ENCODE measurements at places on chromosomes 3 and 15.

- H3K4me3 ChIP-seq: no peak overlapping the region
- H3K36me3 ChIP-seq: no peaks in the 10 kb centered on the region
- H3K4me1 ChIP-seq: no peaks in the 10 kb centered on the region
- no peak for DNase-seq
- no peaks in the 10 kb centered on the region for H3K27me3 ChIP-seq
- H3K27ac ChIP-seq: no peak overlapping the region
Measured at GRCh38 chr3:15744176-15744575, 53.6 kb downstream of the ANKRD28 start.

DNA sequence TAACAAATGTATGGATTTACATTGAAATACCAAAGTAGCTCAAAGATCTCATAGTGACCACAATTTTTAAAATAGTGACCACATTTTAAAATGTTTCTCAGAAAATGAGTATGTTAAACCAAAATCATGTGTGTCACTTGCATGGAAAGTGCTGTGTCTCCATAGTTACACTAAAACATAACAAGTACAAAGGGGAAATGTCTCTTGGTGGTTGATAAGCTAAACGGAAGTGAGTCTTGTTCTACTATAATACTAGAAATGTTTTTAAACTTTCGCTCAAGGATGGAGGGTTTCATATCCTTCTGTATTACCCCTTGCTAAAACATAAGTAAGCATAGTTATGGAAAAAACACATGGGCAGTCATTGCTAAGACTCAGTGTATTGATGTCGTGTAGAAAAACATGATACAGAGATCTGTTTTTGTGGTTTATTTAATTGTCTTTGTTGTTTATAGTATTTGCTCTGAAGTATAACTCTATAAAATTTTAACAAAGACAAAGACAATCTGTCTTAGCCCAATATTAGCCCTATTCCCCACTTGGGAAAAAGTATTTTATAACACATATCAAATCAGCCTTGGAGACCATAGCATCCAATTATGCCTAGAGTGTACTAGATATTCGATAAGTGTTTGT, 27.0 kb upstream of the DENND4A start:
- peaks cover 6% of the 10 kb centered on the region for H3K4me1 ChIP-seq
- H3K36me3 ChIP-seq: no peaks in the 10 kb centered on the region
- H3K27ac ChIP-seq: no peak overlapping the region
- no peak for DNase-seq
- no peaks in the 10 kb centered on the region for H3K27me3 ChIP-seq

GRCh38 chr15:38872732-38873131, 308.1 kb upstream of the RASGRP1 start:
- no peak overlapping the region for H3K27ac ChIP-seq
- H3K4me1 ChIP-seq: no peaks in the 10 kb centered on the region
- DNase-seq: no peak

- H3K4me1 ChIP-seq: no peaks in the 10 kb centered on the region
- no peaks in the 10 kb centered on the region for H3K36me3 ChIP-seq
- no peak for DNase-seq
- H3K27me3 ChIP-seq: no peaks in the 10 kb centered on the region
Measured at GRCh38 chr3:112769286-112769978, 77.2 kb downstream of the CD200R1L start.

- no peak overlapping the region for H3K27ac ChIP-seq
- H3K4me3 ChIP-seq: no peak overlapping the region
- H3K4me1 ChIP-seq: no peaks in the 10 kb centered on the region
- DNase-seq: no peak
- no peaks in the 10 kb centered on the region for H3K27me3 ChIP-seq
- no peaks in the 10 kb centered on the region for H3K36me3 ChIP-seq
Measured at GRCh38 chr3:117990627-117991026, 1044.0 kb downstream of the IGSF11 start.

DNA sequence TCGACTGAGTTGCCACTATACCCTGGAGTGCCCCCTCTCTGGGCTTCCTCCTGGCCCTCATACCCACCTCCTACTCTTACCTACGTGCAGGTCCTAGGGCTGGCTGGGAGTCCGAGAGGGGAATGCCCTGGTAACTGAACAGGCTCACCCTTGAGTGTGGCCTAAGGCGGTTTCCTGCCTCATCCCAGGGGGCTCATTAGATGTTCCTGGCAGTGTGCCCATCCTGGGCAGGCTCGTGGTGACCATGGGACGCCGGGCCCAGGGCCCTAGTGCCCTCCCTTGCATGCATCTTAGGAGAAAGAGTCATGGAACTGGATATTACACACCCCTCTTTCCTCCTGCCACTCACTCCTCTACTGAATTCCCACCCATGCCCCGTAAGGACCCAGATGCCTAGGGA, 2.8 kb downstream of the SEMA4B start:
- DNase-seq: no peak
- H3K27ac ChIP-seq: no peak overlapping the region
- H3K4me3 ChIP-seq: no peak overlapping the region
- H3K27me3 ChIP-seq: no peaks in the 10 kb centered on the region

GRCh38 chr3:181718369-181718768, 6.6 kb downstream of the SOX2 start:
- peaks cover 66% of the 10 kb centered on the region for H3K27me3 ChIP-seq
- DNase-seq: no peak
- H3K4me3 ChIP-seq: no peak overlapping the region
- H3K4me1 ChIP-seq: no peaks in the 10 kb centered on the region

DNA sequence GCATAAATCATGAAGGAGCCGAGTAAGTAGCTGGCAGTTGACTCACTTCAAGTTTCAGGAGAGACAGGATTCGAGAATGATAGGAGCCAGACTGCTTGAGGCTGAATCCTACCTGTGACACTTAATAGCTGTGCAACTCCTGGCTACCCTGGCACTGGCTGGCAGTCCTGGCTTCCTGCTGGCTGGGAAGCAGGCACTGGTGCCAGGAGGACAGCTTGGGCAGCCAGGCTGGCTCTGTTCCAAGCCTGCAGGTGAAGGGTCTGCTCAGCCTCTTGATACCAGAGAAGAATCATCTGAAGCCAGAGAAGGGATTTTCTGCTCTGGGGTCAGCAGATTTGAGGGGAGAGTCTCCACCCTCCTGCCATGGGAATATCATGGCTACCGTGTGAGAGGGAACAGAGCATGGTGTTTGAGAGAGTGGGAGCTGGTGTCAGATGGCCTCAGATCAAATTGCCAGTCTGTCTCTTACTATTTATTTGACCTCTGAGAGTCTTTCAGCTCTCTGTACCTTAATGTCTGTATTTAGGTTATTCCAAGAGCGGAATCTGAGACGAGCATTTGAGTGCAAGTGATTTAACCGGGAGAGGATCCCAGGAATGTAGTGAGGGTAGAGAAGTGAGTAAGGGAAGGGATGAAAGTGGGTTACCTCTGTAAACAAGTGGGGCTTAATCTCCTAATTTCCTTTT, 4.4 kb upstream of the XIRP1 start:
- no peaks in the 10 kb centered on the region for H3K27me3 ChIP-seq
- no peaks in the 10 kb centered on the region for H3K4me1 ChIP-seq
- H3K27ac ChIP-seq: no peak overlapping the region
- DNase-seq: no peak
- H3K4me3 ChIP-seq: no peak overlapping the region

DNA sequence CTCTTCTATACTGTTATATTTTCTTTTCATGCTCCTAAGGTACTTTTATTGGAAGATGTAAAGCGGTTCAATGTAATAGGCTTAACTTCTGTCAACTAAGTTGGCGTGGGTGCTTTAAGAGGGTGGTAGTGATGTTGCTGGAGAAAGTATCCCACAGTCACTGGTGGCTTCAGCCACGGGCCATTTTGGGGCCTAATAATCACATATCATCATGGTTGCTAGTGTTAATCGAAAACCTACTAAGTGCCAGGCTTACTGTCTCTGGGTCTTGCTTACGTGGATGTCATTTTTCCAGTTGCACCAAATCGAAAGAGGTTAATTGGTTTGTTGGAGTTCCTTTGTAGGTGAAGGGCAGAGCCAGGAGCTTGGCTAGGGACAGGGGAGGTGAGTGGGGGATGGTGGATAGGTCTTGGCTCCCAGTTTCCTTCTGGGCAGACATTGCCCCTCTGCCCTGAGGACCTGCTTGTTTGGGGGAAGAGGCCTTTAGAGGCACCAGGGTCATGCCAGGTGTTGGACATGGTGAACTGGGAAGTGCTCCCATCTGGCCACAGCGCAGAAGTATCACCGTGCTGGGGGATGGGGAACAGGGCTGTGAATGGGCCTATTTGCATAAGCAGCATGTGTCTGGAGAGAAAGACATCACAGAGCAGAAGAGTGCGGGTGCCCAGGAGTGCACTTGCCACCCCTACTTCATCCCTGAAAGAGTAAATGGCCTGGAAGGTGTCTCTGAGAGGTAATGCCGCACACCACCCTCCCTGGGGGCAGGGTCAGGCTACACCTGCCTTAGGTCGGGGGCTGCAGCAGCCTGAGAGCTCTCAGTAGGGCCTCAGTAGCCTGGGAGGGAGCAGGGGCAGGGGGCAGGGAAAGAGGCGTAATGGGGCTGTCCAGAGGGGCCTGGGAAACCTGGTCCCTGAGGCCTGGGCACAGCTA, 62.4 kb upstream of the POLG start:
- no peaks in the 10 kb centered on the region for H3K36me3 ChIP-seq
- H3K4me3 ChIP-seq: no peak overlapping the region
- peaks cover 6% of the 10 kb centered on the region for H3K27me3 ChIP-seq
- H3K4me1 ChIP-seq: peaks cover 13% of the 10 kb centered on the region
- H3K27ac ChIP-seq: no peak overlapping the region
- no peak for DNase-seq

DNA sequence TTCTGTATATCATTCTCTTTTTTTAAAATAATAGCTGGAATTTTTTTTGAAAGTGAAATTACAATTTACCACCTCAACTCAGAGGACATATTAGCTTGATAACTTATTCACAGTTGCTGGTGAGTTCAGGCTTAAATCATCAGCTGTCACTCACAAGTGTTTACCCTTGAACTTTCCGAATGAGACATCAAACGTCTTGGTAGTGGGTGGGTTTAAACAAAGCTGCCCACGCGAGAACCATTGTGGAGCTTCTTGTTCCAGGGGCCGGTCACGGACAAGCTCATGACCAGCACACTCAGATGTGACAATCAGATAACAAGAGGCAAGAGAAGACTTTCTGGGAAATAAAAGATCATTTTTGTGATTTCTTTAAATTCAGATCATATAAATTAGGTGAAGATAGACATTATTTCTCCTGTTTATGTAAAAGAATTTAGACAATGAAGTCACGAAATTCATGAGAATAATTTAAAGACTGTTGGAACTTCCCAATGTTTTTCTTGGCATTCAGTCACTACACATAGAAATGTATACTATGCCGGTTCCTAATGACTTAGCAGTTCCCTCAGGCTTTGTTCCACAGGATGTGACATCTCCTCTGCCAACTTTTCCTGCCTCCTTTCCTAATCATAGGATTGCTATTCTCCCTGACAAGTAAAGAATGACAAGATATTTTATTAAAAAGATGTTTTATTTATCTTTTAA, 29.3 kb downstream of the BTD start:
- peaks cover 9% of the 10 kb centered on the region for H3K4me1 ChIP-seq
- no peaks in the 10 kb centered on the region for H3K27me3 ChIP-seq
- DNase-seq: no peak
- H3K4me3 ChIP-seq: peak overlapping the region; percentile 70

- no peak overlapping the region for H3K27ac ChIP-seq
- H3K27me3 ChIP-seq: no peaks in the 10 kb centered on the region
- peaks cover 12% of the 10 kb centered on the region for H3K36me3 ChIP-seq
- no peaks in the 10 kb centered on the region for H3K4me1 ChIP-seq
Measured at GRCh38 chr3:13505147-13506130, 25.3 kb downstream of the HDAC11 start.

DNA sequence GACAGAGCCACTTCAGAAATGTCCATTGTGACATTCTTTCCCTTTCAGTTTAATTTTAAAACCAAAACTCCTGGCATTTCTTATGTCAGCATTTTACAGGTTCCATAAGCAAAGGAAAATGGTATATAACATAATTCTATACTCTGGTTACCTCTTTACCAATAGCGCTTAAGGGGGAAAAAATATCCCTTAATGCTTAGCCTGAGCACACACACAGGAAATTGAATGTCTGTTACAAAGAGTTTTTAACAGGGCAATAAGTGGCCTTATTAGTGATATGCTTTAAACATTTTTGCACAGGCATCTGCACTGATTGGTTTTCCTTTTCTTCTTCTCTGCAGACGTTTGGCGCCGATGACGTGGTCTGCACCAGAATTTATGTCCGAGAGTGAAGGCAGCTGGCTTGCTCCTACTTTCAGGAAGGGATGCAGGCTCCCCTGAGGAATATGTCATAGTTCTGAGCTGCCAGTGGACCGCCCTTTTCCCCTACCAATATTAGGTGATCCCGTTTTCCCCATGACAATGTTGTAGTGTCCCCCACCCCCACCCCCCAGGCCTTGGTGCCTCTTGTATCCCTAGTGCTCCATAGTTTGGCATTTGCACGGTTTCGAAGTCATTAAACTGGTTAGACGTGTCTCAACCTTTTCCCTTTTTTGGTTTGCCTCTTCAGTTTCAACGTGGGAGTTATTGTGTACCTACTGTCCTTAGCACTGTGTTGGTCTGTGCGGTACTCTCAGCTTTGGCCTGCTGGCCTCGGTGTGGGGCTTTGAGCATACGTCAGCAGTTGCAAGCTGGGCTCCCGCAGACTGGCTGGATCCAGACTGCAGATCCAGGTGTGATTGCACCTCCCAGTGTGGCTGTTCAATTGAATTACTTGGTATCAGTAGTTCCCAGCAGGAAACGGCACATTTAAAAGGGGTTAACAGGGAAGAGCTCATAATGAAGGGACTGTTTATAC, 7.7 kb downstream of the CRABP1 start:
- DNase-seq: no peak
- no peak overlapping the region for H3K4me3 ChIP-seq
- no peaks in the 10 kb centered on the region for H3K4me1 ChIP-seq
- H3K36me3 ChIP-seq: no peaks in the 10 kb centered on the region
- no peak overlapping the region for H3K27ac ChIP-seq

DNA sequence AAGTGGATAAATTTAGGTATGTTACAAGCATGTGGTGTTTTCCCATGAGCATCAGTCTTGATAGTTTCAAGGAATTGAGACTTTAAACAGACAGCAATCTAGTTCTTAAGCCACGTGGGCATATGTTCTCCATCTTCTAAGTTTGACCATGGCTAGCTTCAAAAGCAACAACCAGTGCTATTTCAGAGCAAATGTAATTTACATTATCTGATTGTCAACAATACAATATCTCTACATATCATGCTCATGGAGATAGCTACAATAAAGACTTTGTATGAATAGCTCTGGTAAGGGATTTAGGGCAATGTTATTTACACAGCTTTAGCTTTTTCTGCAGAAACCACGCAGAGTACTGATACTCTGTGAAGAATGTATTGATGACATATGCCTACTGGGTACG, 38.8 kb upstream of the PDZRN3 start:
- no peaks in the 10 kb centered on the region for H3K36me3 ChIP-seq
- DNase-seq: no peak
- H3K4me3 ChIP-seq: no peak overlapping the region
- H3K4me1 ChIP-seq: peaks cover 8% of the 10 kb centered on the region
- no peaks in the 10 kb centered on the region for H3K27me3 ChIP-seq

DNA sequence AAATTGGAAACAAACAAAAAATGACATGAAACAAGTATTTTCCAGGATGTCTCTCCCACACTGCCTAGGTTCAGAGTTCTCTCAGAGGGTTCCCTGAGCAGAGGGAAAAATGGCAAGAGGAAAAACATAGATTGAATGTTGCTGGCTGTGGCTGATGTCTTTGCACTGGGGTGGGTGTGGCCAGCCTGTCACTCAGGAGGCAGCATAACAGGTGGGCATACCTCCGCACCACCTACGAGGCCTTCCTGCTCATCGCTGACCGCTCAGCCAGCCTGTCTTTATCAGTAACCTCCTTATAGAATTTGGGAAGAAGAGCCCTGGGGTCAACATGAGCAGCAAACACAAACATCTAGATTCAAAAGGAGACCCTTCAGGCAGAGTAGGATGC, 216.6 kb upstream of the UMPS start:
- peaks cover 14% of the 10 kb centered on the region for H3K36me3 ChIP-seq
- no peak overlapping the region for H3K27ac ChIP-seq
- H3K4me3 ChIP-seq: no peak overlapping the region
- no peak for DNase-seq
- no peaks in the 10 kb centered on the region for H3K27me3 ChIP-seq
- H3K4me1 ChIP-seq: no peaks in the 10 kb centered on the region
